AG09309 (cell line): ENCODE measurements at places on chromosomes 2 and 18.

DNA sequence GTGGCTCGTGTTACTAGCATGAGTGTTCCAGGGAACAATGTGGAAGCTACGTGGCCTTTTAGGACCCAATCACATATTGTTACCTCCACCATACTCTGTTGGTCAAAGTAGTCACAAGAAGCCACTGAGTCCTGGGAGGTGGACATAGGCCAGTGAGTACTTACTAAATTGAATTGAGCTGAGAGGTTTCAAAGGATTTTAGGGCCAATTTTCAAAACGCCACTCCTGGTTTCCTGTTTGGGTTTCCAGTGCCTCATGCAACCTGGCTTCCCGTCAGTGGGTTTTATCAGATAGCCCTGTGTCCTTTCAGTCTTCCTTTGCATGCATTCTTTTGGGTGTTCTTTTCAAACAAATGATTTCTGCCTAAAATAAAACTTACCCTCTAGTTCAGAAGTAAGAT, 56.3 kb downstream of the FBLN7 start:
- DNase-seq, result no peak

DNA sequence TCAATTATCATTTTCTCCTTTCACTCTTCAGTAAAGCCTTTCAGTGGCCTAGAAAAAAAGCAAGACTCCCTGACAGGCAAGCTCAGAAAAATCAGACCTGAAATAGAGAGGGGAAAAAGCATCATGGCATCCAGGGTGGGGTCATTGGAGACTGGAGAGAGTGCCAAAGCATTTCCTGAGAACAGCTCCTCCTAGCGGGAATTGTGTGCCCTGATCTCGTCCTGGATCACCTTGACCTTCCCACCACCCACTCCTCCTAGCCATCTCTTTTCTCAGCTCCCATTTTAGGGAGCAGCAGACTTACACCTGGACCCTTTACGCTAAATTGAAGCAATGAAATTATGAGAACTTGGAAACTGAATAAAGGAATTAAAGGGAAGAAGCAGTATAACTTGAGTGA, 176.6 kb downstream of the VWC2L start:
- DNase-seq, result no peak

GRCh38 chr2:54635554-54636152, 87.8 kb upstream of the EML6 start:
- no peak for DNase-seq

DNA sequence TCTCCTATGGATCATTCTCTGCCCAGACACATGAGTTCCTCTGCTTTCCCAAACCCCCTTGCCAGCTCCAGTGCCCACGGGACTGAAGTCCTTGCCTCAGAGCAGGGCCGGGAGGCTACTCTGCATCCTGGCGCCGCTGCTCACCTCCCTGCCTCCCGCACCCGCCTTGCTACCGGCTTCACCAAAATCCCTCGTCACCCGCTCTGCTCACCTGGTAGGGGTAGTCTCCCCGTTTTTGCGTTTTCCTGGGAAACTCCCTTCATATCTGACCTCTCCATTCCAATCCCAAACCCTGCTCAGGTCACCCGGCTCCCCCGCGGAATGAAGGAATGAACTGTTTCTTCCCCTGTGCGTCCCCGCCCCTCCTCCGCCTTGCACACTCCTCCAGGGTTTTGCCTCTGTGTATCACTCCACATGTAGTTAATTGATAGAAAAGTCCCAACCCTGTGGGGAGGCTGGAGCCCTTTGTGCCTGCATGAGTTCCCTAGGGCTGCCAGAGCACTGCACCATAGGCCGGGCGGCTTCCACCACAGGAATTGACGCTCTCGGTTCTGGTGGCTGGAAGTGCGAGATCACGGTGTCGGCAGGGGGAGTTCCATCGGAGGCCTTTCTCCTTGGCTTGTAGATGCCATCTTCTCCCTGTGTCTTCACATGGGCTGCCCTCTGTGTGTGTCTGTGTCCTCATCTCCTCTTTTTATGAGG, 2.0 kb upstream of the DGKD start:
- no peak for DNase-seq

GRCh38 chr2:20169796-20170703, 54.9 kb downstream of the SDC1 start:
- no peak for DNase-seq

- DNase-seq, result no peak
Observed at GRCh38 chr2:241007880-241008710, 9.7 kb downstream of the SNED1 start.
